ENCODE measurements at places on chromosomes 5 and 9.

DNA sequence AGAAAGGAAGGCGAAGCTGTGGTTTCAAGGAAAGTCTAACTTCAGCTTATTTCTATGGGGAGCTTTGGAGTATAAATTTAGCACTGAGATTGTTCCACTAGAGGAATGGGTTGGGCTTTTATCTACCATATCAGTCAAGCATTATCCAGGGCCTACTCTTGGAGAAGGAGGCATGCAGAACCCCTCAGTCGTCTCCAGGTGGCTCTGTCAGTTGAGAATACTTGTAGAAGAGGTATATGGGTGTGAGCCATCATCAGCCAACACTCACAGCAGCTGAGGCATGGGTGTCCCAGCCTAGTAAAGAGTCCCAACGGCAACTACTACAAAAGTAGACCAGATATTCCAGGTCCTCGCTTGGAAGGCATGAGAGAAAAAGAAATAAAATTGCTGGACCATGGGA lies 548.5 kb upstream of the GRAMD2B start:
- peak; percentile 23 for DNase-seq

- DNase-seq = no peak
These were observed 142.9 kb downstream of the ATPSCKMT start for GRCh38 chr5:10106806-10107205.

DNA sequence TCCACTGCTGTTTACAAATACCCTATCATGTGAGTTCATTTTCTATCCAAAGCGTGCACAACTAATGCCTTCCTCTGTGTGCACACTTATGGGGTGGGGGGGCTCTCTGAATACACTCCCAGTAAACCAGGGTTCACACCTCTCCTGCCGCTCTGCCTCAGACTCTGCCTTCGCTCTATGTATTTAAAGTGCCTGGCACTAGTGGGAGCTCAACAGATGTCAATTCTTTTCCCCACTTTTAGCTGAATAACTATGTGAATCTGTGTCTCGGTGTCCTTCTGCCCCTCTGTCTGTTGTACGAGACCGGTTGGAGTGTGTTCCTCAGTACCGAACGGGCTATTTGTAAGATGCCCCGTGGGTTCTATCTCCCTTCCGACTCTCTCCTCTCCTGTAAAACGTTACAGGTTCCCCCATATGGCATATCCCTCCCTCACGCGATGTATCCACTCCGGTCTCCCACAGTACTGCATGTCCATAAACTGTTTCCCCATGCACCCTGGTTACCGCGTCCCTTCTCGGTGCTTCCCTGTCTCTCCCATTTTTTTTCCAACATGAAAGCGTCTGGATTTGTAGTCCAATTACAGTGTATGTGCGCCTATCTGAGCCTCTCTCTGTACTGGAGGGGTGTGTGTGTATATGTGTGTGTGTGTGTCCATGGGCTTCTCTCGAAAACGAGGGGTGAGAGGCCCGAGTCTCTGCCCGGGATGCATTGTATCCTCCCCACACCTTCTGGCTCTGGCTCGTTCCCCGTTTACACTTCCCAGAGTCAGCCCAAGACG lies 1.6 kb downstream of the ELL2 start:
- DNase-seq = peak; percentile 79

DNA sequence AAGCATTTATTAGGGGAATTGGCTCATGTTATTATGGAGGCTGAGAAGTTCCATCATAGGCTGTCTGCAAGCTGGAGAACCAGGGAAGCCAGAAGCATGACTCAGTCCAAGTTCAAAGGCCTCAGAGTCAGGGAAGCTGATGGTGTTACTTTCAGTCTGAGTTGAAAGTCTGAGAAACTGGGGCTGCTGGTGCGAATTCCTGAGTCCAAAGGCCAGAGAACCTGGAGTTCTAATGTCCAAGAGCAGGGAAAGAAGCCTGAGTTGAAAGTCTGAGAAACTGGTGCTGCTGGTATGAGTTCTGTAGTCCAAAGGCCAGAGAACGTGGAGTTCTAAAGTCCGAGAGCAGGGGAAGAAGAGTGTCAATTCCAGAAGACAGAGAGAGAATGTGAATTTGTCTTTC lies 641.1 kb downstream of the ISL1 start:
- no peak for DNase-seq

- peak; percentile 10 for DNase-seq
These were observed 43.3 kb downstream of the PRELID2 start for GRCh38 chr5:145791866-145792265.

DNA sequence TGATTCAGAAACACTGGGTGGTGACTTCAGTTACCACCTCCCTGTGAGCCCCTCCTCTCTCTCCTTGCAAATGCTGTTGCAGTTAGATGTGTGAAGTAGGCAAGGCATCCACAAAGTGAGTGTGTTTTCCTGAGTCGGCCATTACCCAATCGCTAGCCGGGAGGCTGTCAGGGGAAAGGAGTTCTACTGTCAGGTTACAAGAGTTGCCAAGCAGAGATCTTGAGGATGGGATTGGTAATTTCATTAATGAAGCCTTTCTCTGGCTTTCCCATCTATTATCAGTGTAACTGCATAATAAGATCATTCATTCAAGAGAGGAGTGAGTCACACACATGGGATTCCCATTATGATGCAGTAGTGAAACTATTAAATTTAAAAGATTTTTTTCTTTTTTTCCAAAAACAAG lies 106.9 kb downstream of the GLDC start:
- no peak for DNase-seq

DNA sequence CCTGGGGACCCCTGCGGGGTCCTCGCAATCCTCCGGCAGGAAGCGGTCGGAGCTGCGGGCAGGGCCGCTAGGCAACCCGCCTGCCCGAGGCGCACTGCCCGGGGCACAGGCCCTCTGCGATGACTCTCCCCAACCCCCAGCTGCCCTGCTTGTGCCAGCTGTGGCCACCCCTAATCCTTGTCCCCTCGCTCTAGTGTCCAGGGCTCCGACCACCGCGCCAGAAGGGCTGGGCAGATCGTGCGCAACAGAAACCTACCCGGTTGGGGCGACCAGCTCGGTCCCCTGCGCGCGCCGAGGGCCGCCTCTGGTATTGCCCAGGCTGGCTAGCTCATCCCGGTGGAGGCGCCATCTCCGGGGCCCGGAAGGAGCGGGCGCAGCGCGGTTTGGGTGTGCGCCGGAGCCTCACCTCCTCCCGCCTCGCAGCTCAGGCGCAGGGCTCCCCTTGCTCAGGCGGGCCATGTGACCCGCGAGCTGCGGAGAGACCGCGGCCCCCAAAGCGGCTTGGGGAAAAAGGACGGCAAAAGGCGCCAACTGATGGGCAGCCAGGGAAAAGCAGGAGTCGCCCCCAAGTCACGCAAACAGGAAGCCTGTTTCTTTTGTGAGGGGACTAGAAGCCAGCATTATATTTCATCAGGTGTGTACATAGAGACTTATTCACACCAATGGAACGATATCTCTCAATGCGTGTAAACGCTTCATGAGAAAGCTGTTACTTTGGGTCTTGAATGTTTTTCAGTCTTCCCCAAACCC lies 46.8 kb upstream of the RNF20 start:
- DNase-seq = peak; percentile 95

- peak; percentile 23 for DNase-seq
These were observed 403.5 kb downstream of the SPOCK1 start for GRCh38 chr5:137095597-137095996.

- DNase-seq = peak; percentile 18
These were observed 293.3 kb downstream of the FANCC start for GRCh38 chr9:95024097-95024671.

DNA sequence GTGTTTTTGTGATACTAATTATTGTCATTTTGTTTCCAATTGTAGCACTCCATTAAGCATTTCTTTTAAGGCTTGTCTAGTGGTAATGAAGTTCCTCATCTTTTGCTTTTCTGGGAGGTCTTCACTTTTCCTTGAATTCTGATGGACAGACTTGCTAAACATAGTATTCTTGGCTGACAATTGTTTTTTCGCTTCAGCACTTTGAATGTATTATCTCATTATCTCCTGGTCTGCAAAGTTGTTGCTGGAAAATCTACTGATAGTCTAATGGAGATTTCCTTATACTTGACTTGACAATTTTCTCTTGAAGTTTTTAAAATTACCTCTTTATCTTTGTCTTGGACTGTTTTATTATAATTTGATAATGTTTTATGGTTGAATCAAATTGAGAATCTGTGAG lies 147.5 kb downstream of the FAM174A start:
- no peak for DNase-seq

DNA sequence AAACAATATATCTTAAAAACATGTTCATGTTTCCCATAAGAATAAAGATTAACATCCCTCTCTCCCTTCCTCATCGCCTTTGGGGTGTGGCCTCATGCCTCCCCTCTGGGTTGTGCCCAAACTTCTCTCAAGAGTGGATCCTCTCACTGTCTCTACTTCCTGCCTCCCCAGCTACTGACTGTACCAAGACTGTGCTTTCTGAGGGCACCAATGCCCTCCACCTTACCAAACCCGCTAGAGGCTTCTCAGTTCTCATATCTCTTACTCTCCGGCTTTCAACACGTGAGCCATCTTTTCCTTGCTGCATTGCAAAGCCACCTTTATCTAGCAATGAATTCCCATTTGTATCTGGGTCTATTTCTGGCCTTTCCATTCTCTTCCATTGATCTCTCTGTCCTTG lies 34.4 kb upstream of the KCNIP1 start:
- no peak for DNase-seq

- peak; percentile 20 for DNase-seq
These were observed 94.0 kb downstream of the RAPGEF6 start for GRCh38 chr5:131541071-131541470.

- DNase-seq = no peak
These were observed 47.5 kb downstream of the TMEM245 start for GRCh38 chr9:109072133-109072692.

DNA sequence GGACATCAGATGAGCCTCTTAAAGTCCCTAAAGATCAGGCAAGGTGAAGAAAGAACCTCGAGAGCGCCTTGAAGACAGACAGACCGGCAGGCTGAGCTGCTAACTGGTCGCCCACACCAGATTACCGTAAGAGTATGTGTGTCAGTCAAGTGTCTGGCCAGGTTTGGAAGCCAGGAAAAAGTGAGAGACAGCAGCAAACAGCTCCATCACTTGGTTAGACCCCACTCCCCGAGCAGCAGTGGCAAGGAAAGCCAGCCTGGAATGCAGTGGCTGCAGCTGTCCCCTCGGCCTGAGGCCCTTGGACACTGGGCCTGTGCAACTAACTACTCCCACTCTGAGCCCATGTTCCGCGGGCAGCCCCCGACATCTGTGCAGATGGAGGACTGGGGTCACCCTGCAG lies 214.1 kb downstream of the DIRAS2 start:
- DNase-seq = no peak

DNA sequence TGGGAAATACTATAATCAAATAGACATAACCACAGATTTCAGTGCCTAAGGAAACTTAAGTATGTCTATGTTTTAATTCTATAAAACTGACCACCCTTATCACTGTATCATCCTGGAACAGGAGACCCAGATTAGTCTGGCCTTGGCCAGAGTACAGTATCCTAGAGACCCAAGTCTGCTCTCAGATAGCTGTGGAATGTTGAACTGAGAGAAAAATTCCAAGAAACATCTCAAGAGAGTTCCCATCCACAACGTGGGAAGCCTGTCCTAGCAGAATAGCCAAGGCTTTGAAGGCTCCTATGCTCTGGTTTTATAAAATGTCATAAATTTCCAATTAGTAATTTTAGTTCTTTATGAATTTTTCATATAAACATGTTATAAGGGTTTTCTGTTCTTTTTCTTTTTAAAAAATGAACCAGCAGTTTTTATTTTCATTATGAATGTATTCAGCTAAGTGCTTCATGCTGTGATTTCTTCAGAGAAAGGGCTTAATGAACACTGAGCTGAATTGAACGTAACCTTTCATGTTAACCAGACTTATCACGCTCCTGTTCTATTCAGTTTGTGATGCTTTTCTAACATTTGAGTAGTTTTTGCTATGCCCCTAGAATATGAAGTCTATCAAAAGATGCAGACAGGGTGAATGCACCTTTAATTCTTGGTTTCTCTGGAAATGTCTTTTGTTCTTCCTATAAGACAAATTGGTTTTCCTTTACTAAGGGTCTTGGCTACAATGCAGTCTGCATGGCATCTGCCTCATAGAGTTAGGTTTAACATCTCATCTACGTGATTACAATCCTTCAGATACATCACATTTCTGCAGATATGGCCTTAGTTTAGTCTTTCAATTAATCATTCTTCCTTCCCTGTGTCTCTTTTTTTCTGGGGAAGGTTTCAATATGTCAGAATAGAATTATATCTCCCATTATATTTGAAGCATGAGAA lies 230.8 kb downstream of the CYLC2 start:
- no peak for DNase-seq
